ENCODE measurements at places on chromosomes 6 and 20.

DNA sequence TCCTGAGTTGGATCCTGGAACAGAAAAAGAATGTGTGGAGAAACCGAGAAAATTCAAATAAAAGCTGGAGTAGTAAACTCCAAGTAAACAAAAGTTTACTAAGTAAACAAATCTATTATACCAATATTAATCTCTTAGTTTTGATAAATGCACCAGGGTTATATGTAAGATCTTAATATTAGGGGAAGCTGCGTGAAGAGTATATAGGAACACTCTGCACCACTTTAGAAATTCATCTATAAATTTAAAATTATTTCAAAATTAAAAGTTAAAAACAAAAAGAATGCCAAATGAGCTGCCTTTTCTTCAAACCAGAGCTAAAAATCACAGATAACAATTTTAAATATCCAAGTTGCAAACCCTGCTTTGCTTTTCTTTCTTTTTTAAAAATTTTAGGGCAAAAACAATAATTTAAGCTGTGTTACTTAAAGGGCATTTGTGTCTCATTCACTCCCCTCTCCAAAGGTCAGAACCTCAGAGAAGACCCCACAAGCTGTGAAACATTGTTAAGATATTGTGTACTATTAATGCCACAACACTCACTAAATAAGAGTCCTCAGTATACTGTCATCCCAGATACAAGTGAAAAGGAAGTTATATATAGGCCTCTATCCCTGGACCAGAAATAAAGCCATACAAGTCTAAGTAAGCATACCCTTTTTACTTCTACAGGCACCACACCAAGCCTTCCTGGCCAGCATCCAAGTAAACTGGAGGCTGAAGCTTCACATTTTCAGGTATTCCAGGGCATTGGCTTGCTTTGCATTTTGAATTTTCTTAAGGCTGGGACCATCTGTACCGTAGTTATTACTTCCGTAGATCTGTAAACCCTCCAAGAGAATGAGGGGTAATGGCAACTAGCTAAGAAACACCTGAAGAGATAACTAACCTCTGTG, 7.0 kb downstream of the DNAAF9 start:
- no peak for DNase-seq

DNA sequence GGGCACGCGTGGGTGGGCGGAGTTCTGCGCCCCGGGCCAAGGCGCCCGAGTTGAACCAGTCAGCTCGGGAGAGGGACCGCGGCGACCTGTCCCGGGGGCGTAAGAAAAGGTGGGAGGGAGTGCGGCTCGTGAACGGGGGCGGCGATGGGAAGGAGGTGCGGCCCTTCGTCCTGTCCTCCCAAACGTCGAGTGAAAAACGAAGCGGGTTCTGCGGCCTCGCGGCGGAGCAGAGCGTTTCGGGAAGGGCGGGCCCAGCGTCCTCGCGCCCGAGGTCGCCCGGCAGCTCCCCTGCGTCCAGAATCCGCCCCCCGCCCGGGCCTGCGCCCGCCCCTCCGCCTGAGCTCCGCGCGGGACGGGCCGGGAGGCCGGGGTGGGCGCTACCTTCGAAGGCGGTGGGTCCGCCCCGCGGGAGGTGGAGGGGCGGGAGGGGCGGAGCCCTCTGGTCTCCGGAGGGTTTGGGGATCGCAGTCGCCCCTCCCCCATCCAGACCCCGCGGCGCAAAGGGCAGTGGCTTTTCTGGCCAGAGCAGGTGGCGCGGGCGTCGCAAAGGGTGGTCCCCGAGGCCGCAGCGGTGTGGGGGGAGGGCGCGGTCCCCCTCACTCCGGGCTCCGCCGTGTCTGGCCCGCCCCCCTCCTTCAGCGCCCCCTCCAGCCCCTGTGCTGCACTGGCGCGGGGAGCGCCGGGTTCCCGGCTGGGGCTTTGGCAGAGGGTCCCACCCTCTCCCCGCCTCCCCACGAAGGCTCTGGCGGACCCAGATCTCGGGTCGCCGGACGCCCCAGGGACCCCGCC, 838 bp downstream of the STMN3 start:
- peak; percentile 32 for DNase-seq

DNA sequence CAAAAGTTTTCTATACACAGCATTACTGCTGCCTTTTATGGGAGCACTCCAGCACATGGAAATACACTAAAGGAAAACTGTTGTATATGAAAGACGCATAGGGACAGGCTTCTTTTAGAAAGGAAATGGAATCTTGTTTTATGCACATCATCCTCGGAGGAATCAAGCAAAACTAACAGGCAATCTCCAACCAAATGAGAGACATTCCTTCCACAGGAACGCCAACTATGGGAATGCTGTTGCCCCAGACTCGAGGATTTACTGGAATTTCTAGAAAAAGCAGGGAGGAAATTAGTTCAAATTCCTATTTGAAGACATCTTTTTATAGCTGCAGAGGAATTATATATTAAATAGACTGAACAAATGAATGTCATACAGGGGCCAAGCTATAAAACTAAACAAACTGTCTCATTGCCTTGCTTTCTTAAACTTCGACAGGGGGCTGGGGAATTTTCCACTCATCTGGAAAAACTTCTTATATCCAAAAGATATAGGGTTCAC, 52.2 kb downstream of the LYRM4 start:
- DNase-seq = no peak

DNA sequence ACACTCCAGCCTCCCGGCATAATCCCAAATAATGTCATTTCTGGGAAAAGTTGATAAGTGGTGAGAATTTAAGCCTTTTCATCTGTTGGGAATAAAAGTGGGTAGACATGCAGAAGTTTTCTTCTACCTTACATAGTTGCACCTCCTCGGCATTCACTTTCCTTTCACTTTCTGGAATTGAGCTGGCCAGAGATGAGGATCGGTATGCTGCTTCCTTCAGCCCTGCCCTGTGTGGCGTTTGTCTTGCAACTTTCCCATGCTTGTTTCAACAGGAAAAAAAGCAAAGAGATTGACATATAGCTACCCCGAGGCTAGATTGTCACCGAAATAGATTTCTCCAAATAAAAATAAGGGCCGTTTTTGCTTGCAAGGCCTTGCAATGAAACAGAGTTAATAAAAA, 65.8 kb upstream of the JAG1 start:
- DNase-seq = no peak

GRCh38 chr20:63735859-63736718, at the start of gene LIME1:
Gene LIME1 (plus strand): TSS chr20:63736664. CDS start chr20:63737550, 886 bp downstream.
- DNase-seq = no peak

GRCh38 chr20:36130390-36130789, 24.1 kb upstream of the EPB41L1 start:
- DNase-seq = no peak

DNA sequence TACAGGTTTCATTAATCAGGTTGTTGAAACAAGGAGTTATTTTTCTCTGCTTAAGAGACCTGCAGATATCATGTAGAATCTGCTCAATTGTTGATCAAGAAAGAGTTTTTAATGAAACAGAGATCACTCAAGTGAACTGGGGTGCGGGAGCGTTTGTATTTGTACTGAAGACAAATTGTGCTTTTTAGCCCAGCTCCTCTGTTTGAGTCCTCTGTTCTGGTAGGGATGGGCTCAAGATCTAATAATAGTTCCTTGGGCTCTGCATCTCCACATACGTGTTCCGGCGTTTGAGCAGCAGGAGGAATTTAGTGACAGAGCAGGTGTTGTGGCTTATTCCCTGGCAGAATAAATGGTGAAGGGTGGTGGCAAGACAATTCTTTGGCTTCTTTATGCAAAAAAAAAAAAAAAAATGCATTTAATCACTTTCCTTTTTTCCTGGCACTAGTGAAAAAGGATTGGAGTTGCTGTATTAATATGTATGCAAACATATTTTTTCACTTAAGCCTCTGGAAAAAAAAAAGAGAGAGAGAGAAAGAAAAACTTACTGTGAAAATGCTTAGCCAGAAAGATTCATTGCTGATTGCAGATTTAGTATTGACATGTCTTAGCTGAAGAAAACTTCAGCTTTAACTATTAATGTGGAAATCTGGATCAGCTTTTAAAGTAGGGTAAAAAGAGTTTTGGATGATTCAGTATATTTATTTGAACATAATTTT, 4.0 kb downstream of the CITED2 start:
- DNase-seq = peak; percentile 65

Measured in ELF-1 (cell line).